GM04504 (cell line): ENCODE measurements at places on chromosomes 5 and 9.

DNA sequence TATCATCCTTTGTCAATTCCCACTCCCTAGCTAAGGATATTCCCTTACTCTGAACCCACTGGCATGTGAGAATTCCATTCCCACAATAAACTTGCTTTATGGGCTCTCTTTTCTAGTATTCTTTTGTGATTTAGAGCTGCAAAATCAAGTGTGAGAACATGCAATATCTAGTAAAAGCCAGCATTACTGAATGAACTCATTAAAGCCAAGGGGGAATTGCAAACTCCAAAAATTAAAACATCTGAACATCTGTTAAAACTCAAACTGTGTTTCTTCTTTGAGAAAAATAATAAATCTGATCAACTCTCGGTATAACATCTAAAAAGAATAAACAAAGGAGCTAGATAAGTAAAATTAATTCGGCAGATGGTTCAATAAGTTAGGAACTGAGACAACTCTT, 53.1 kb upstream of the MPDZ start:
- DNase-seq: no peak

- no peak for DNase-seq
Measured at GRCh38 chr9:83794051-83794450, 23.5 kb downstream of the GKAP1 start.

DNA sequence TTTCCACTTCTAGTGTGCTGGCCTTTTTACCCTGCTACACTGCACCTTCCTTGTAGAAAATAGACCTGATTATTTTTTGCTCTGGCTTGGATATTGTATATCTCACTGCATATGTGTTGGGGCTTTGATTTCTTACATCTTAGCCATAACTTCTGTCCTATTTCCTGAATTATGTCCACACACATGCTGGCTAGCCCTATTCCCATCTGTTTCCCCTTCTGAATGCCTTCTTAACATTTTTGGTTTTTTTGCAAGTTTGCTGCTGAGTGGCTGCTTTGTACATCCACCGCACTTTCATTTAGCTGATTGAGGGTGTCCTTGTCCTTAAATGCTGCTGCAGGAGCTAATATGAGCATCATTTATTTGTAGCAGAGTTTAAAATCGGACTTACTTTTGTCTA, 26.9 kb downstream of the CFAP95 start:
- no peak for DNase-seq

DNA sequence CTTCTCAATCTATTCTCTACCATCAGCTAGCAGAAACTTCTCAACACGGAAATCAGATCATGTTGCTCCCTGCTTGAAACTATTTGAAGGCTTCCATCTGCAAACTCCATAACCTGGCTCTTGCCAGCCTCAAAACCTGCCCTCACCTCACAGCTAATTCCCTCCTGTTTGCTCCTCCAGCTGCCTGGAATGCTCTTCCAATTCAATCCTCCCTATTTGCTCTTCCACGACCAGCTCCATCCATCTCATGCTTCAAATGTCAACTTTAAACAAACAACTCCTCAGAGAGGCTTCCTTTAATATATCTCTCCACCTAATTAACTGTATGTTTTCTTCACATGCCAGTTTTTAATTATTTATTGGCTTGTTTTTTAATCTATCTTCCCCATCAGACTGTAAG, 1.5 kb downstream of the PLAA start:
- no peak for DNase-seq
